Stomach (tissue), 19 donors: ENCODE measurements at places on chromosomes 5 and 9. TPM values are rescaled to one million over a fixed set of nuclear protein-coding genes. Genes with fewer than 3 reads are reported as not detected.

GRCh38 chr5:135324897-135325650 lies 74.0 kb downstream of the MACROH2A1 start:
- H3K36me3 ChIP-seq = no peaks in the 10 kb centered on the region
- H3K27me3 ChIP-seq = no peaks in the 10 kb centered on the region
- no peak overlapping the region for H3K27ac ChIP-seq
- H3K4me3 ChIP-seq = no peak overlapping the region
- DNase-seq = no peak
- peaks cover under 1% of the 10 kb centered on the region for H3K4me1 ChIP-seq

- peak; percentile 76 for DNase-seq
- peak overlapping the region; percentile 91 for H3K27ac ChIP-seq
- no peaks in the 10 kb centered on the region for H3K4me1 ChIP-seq
Observed at GRCh38 chr9:16871336-16872151, 1.1 kb upstream of the BNC2 start.

DNA sequence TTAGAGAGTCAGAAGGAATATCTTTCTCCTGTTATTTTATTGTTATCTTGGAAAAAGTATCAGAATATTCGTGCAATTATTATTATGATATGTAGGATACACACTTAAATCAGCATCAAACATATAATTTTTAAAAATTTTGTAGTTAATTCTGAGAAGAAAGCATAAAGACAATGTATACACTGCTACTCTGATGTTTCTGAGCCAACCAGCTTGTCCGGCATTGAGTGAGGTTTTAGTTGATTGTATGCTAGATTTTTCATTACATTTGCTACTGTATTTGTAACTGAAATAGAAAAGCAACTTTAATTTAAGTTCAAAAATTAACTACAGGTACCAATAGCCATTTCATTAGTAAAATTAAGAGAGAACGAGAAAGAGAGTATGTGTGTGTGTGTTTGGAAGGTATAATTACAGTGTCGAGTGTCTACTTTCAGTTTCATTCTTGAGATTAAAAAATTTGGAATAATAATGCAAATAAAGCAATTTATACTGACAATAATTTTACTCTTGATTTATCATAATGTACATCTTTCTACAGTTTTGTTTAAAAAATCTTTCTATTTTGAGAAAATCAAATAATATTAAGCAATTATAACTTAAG lies 160.4 kb upstream of the CDH12 start:
- no peaks in the 10 kb centered on the region for H3K27me3 ChIP-seq
- H3K36me3 ChIP-seq = no peaks in the 10 kb centered on the region
- no peak overlapping the region for H3K27ac ChIP-seq

- peaks cover 18% of the 10 kb centered on the region for H3K4me1 ChIP-seq
- DNase-seq = peak; percentile 88
- H3K4me3 ChIP-seq = peak within 1 kb of the TSS; percentile 57
- no peaks in the 10 kb centered on the region for H3K36me3 ChIP-seq
Observed at GRCh38 chr5:145936401-145937131, at the start of gene SH3RF2. Gene SH3RF2 (plus strand): TSS chr5:145936578. CDS start chr5:145937929, 1,351 bp downstream.

DNA sequence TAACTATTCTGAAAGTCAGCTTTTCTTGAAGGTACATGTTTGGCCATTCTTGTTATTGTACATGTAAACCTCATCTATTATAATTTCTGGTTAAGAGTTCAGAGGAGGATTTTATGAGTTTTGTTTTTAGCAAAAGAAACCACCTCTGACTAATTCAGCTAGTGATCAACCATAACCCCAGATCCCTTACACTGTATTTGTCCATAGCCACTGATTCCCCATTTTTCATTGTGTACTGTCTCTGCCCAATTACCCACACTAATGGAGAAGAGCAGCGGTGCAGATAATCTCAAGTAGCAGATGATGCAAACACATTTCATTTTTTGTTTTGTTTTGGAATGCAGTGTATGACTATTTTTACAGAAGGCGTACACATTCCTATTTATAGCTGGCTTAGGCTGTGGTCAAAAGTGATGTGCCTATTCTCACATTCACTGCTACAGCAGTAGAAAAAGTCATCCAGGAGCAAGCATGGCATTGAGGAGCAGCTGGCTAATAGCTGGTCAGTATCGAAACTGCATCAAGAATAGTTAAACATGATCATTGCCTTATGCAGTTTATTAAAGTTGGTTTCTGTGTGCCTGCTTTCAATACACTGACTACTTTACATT lies 988.3 kb downstream of the DTWD2 start:
- no peaks in the 10 kb centered on the region for H3K36me3 ChIP-seq
- H3K4me3 ChIP-seq = no peak overlapping the region
- no peak overlapping the region for H3K27ac ChIP-seq
- H3K4me1 ChIP-seq = no peaks in the 10 kb centered on the region
- no peaks in the 10 kb centered on the region for H3K27me3 ChIP-seq
- DNase-seq = no peak

- no peak overlapping the region for H3K4me3 ChIP-seq
- no peak for DNase-seq
- H3K27me3 ChIP-seq = no peaks in the 10 kb centered on the region
- H3K36me3 ChIP-seq = peaks cover 88% of the 10 kb centered on the region
- no peaks in the 10 kb centered on the region for H3K4me1 ChIP-seq
Observed at GRCh38 chr9:111533099-111533790, 8.3 kb downstream of the ZNF483 start.

Gene NPR2
- 75.5 TPM for total RNA-seq

DNA sequence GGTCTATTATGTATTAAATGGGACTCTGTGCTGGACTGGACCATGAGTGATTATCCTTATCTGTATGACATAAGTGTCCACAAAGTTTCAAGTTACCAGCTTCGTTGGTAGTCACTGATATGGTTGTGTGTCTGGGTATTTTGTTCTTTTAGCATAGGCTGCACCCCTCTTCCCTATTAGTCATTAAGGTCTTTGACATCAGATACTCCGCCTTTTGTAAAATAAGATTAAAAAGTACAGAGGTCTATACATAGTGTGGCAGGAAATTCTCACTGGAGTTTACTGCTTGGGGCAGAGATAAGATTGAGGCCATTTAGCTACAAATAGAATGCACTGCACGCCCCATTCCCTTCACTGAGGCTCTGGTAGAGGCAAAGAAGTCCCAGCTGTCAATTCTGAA lies 99.4 kb downstream of the TMEM215 start:
- no peak for DNase-seq
- H3K36me3 ChIP-seq = no peaks in the 10 kb centered on the region
- no peak overlapping the region for H3K27ac ChIP-seq
- H3K4me1 ChIP-seq = no peaks in the 10 kb centered on the region
- H3K27me3 ChIP-seq = no peaks in the 10 kb centered on the region
- no peak overlapping the region for H3K4me3 ChIP-seq

- H3K27ac ChIP-seq = no peak overlapping the region
- H3K4me3 ChIP-seq = no peak overlapping the region
- no peak for DNase-seq
Observed at GRCh38 chr5:151509231-151509630, 61.8 kb downstream of the SLC36A1 start.

Gene BRD8
- 29.9 TPM for total RNA-seq

DNA sequence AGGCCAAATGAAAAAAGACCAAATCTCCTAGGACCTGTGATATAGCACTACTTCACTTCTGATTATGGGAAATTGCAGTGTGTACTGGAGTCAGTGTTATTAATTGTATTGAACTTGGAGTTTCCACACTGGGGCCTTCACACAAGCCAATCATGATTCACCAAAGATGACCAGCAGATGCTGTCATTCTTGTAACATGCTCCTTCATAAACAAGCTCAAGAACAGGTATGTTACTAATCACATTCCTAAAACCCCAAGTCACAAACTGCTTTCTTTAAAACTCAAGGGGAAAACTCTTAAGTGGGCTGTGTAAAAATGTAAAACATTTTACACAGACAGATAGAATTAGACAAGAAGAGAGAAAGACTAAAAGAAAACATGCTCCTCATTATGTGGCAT lies 5.6 kb downstream of the KLHL3 start:
- H3K4me1 ChIP-seq = peaks cover 9% of the 10 kb centered on the region
- no peak for DNase-seq
- no peak overlapping the region for H3K27ac ChIP-seq
- no peaks in the 10 kb centered on the region for H3K27me3 ChIP-seq
- no peak overlapping the region for H3K4me3 ChIP-seq
- H3K36me3 ChIP-seq = no peaks in the 10 kb centered on the region

Gene SH3TC2
- under 0.01 TPM for total RNA-seq

- H3K36me3 ChIP-seq = no peaks in the 10 kb centered on the region
- H3K27me3 ChIP-seq = no peaks in the 10 kb centered on the region
- no peak overlapping the region for H3K4me3 ChIP-seq
- no peak for DNase-seq
- H3K4me1 ChIP-seq = no peaks in the 10 kb centered on the region
Observed at GRCh38 chr9:73719660-73720059, 568.0 kb downstream of the ANXA1 start.

Gene ARSB
- total RNA-seq = 0.58 TPM

DNA sequence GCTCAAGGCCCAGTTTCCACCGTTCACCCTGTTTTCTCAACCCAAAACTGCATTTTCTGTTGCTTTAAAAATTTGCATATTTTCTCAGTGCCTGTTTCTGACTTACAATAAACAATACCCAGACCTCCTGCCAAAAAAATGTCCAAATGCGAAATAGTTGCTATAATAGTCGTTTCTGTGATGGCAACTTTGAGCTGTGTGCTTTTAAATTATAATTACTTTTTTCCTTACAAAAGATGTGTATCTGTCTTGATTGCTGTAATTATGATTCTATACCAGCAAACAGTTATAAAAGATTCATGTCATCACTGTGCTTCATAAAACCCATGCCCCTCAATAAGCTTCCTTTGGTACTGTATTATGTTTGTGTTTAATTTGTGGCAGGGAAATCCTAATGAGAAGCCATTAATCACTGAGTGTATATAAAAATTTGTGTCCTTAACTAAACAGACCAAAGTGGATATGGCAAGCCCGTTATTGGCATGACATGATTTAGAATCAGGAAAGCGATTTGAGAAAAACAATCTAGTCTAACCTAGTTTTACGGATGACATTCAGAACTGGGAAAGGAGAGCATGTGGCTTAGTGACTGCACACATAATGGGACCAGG lies 5.4 kb upstream of the SLC1A3 start:
- H3K27ac ChIP-seq = no peak overlapping the region
- DNase-seq = peak; percentile 28
- H3K4me1 ChIP-seq = peaks cover 5% of the 10 kb centered on the region
- no peaks in the 10 kb centered on the region for H3K36me3 ChIP-seq
- H3K27me3 ChIP-seq = no peaks in the 10 kb centered on the region

Gene PCDHB11
- total RNA-seq = 0.87 TPM

Gene TTC1
- 50.0 TPM for total RNA-seq

DNA sequence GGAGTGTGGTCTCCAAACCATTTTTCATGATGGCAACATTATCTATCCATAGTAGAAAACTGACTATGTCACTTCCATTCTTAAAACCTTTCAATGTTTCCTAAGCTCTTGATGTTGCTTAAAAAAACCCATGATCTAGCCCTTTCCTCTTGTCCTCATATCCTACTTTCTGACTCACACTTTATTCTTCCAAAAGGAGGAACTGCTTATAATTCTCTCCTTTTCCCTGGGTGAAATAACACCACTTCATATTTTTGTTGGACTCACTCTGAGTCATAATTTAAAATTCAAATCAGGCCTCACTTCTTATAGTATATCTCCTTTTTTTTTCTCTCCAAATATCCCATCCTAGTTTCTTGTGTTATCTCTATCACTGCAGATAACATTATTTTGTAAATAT lies 513.9 kb downstream of the MAN2A1 start:
- no peaks in the 10 kb centered on the region for H3K4me1 ChIP-seq
- H3K27ac ChIP-seq = no peak overlapping the region
- no peaks in the 10 kb centered on the region for H3K27me3 ChIP-seq
- no peaks in the 10 kb centered on the region for H3K36me3 ChIP-seq

GRCh38 chr5:66634601-66635000 lies 38.4 kb downstream of the MAST4 start:
- H3K36me3 ChIP-seq = no peaks in the 10 kb centered on the region
- H3K4me3 ChIP-seq = no peak overlapping the region
- no peaks in the 10 kb centered on the region for H3K4me1 ChIP-seq
- H3K27ac ChIP-seq = no peak overlapping the region
- no peak for DNase-seq
- H3K27me3 ChIP-seq = no peaks in the 10 kb centered on the region

DNA sequence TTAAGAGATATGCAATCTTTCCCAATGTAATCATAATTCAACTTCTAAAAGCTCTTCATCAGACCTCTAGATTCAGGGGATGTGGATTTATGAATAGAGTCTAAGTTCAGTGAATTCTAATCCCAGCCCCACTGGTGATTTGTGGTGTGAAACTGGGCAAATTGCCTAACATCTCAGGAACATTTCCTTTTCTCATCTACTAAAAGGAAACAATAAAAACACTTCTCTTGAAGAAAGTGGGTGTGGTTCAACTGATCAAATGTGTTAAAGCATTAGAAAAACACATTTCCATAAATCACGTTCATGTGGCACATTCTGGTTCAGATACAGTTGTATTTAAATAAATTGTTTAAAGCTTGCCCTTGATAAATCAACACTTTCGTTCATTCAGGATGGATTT lies 631.7 kb upstream of the CDH6 start:
- no peak overlapping the region for H3K27ac ChIP-seq
- no peaks in the 10 kb centered on the region for H3K4me1 ChIP-seq
- H3K4me3 ChIP-seq = no peak overlapping the region
- no peak for DNase-seq
- no peaks in the 10 kb centered on the region for H3K27me3 ChIP-seq

DNA sequence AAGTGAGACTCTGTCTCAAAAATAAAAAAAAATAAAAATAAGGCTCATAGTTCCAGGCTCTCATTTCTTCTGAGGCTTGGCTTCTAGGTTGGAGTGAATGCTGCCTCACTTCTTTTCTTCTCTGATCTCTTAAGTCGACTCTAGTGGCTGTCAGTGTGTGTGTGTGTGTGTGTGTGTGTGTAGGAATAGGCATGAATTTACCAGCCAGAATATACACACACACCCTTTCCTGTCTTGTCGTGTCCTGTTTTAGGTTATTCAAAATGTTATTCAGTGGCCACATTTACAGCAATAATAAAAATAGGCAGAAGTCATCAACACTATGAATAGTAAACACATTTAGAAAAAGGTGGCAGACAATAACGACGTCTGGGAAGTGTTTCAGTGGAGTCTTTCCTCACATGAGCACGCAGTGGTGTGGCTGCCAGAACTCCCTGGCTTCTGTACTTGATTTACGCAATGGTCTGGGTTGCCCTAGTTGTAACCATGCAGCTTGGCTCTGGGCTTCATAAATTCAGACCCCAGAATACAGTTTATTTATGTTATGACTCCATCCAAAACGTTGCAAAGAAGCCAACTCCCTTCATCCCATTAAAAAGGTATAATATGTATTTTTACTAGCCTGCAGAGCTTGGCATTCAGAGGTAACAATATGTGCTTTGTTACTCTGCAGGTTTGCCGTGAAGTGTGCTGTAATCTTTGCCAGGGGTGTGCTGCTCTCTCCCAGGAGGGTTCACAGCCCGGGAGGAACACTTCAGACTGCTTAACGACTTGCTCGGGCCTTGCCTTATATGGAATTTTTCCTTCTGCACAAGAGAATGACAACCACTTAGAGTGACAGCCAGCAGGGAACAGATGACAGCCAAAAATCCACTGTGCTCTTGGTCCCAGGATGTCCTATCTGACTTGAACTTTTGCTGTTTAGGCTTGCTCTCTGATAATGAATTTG lies 34.4 kb upstream of the PALM2AKAP2 start:
- no peaks in the 10 kb centered on the region for H3K4me1 ChIP-seq
- no peak overlapping the region for H3K4me3 ChIP-seq
- no peak overlapping the region for H3K27ac ChIP-seq

GRCh38 chr5:87300744-87301143 lies 33.1 kb downstream of the RASA1 start:
- H3K4me3 ChIP-seq = no peak overlapping the region
- no peaks in the 10 kb centered on the region for H3K27me3 ChIP-seq
- peaks cover 21% of the 10 kb centered on the region for H3K36me3 ChIP-seq
- DNase-seq = no peak
